ENCODE measurements at places on chromosomes 5 and 9. TPM values are rescaled to one million over a fixed set of nuclear protein-coding genes. Genes with fewer than 3 reads are reported as not detected.

DNA sequence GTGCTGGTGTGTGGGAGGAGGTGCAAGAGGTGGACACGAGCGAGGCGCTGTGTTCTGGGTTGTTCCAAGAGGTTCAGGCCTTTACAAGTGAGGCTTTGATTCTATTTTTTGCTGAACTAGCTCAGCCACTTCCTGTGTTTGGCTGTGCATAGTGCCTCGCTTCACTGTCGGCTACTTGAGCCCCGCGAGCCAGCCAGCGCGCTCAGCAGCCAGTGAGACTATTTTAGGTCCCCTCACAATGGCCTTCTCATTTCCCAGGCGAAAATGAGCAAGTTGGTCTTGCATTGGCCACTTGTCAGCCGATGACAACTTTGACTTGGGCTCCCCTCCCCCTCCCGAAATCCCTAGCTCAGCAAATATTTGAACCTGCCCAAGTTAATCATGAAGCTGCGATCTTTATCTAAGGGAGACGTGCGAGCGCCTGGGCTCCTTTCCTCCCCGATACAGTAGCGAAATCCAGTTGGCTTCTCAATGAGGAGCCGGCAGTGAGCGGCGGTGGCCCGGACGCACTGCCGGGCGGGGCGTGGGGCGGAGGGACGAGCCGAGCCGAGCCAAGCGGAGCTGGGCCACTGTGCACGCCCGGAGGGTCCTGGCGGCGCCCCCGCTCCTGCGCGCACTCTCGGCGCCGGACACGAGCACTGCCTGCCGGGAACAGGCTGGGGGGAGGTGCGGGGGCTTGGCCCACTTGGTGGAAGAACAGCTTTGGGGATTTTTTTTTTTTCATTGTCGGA is 72.6 kb downstream of the PIK3R1 start:
- no peaks in the 10 kb centered on the region for H3K27me3 ChIP-seq
- peaks cover 18% of the 10 kb centered on the region for H3K4me1 ChIP-seq
- no peaks in the 10 kb centered on the region for H3K36me3 ChIP-seq
- H3K4me3 ChIP-seq, result peak overlapping the region; percentile 28
- peak; percentile 64 for DNase-seq

DNA sequence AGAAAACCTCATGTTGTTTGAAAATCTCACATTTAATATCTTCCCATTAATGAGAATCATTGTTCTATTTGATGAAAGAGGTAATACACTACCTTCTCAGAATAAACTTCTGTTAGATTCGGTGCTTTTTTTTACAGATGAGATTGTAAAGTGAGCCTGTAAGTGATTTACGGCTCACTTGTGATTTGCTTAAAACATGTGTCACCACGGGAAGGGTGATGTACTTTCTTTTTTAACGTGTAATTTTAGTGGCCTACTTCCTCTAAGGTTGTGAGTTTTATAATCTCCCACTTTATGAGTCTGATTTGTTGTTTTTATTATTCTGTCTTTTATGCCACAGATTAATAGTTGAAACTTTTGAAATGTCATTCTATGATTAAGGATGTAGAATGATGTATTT is 15.9 kb downstream of the ANXA1 start:
- H3K27ac ChIP-seq, result no peak overlapping the region
- no peaks in the 10 kb centered on the region for H3K4me1 ChIP-seq
- no peak overlapping the region for H3K4me3 ChIP-seq
- H3K27me3 ChIP-seq, result no peaks in the 10 kb centered on the region
- DNase-seq, result no peak

DNA sequence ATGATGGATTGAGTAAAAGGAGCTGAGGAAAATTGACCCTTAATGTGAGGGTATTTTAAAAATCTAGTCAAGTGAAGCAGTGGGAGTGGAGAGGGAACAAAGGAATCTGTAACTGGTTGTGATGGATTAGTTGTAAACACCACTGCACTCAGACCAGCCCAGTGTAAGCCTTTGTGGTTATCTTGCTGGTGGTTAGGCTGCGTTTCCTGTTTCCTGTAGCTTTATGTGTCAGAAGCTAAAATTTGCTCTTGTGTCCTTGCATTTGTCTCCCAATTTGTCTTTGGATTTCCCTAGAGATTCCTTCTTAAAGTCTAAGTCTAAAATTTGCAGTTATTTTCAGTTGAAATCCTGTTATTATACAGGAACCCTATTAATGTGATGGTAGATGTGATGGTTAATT is 6.3 kb downstream of the IFNA21 start:
- no peaks in the 10 kb centered on the region for H3K27me3 ChIP-seq
- H3K27ac ChIP-seq, result no peak overlapping the region
- no peak for DNase-seq
- H3K4me3 ChIP-seq, result no peak overlapping the region
- no peaks in the 10 kb centered on the region for H3K36me3 ChIP-seq

DNA sequence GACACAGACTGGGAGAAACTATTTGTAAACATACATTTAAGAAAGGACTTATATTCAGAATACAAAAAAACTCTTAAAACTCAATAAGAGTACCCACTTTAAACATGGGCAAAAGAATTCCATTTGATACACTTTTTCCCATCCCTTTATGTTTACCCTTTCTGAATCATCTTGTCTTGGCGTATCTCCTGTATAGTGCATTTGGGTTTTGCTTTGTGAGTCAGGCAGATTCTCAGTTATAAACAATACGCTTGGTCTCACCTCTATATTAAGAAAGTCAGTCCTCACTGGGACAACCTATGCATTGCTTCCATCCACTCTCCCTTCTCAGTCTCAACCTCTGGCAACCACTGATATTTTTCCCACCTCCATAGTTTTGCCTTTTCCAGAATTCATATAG is 27.3 kb upstream of the ADAMTS6 start:
- H3K4me3 ChIP-seq, result no peak overlapping the region
- no peaks in the 10 kb centered on the region for H3K27me3 ChIP-seq
- no peak for DNase-seq
- H3K36me3 ChIP-seq, result no peaks in the 10 kb centered on the region
- no peaks in the 10 kb centered on the region for H3K4me1 ChIP-seq

The PHF24 gene
- 7.7 TPM for total RNA-seq

The BTNL8 gene
- total RNA-seq, result 0.11 TPM

The SLCO6A1 gene
- not detected for total RNA-seq

The LCN9 gene
- not detected for total RNA-seq

All from spinal cord (tissue), 10 donors.